ENCODE measurements at places on chromosomes 12 and 14. TPM values are rescaled to one million over a fixed set of nuclear protein-coding genes. Genes with fewer than 3 reads are reported as not detected.

DNA sequence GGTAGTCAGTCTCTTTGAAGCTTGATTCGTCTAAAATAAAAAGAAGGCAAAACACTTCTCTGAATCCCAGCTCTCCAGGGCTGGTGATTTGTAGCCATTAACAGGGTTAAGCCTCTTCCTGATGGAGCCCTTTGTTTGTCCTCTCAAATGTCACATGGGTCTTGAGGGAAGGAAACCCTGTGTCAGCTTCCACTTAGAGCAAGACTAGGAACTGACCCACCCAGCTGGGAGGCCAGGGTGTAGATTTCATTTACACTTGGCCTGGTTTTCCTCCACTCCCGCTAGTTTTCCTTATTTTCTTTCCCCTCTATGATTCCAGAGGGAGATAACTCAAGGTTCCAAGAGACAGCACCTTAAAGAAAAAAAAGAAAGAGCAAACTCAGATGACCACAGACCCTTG is 230.5 kb upstream of the EGLN3 start:
- no peak overlapping the region for H3K27ac ChIP-seq
- DNase-seq = no peak
- H3K27me3 ChIP-seq = no peaks in the 10 kb centered on the region
- no peaks in the 10 kb centered on the region for H3K4me1 ChIP-seq
- no peaks in the 10 kb centered on the region for H3K36me3 ChIP-seq

DNA sequence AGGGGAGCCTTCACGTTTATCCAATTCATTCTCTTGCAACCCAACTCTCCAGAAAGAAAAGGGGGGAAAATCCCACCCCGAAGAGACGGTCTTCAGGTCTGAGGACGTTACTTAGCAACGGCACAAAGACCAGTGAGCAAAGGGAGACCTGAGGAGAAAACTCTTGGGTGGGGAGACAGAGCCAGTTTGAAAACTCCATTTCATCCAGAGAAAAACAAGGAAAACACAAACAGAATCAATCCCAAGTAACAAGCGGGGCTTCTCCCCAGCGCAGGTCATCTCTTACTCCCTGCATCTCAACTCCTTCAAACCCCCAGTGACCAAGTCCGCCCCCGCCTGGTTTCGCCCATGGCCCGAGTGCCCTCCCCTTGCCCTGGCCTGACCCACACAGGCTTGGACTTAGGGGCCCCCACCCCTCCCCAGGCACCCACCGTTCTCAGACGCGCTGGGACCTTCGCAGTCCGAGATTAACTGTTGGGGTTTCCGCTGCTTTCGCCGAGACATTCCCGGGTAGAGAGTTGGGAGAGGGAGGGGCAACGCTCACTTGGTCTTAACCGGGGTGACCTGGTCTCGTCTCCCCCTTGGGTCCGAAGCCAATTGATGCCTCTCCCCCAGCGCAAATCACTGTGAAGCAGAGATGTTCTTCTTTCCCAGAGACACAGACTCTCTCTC is 10.4 kb upstream of the SALL2 start:
- H3K27ac ChIP-seq = no peak overlapping the region
- H3K36me3 ChIP-seq = no peaks in the 10 kb centered on the region
- peaks cover 56% of the 10 kb centered on the region for H3K27me3 ChIP-seq
- H3K4me1 ChIP-seq = no peaks in the 10 kb centered on the region
- no peak for DNase-seq

DNA sequence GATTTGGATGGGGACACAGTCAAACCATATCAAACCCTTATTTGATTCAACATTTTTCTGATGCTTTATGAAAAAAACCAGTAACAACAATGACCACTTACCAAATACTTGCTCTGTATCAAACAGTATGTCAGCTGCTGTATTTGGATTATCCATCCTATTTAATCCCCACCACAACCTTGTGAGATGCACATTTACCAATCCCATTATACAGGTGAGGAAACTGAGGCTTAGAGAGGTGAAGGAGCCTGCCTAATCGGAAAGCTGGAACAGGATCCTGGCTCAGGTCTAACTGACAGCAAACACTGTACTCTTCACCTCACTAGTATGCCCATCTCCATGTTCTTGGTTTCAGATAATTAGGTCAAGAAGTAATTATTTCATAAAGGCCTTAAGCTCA is 13.8 kb downstream of the CHST11 start:
- DNase-seq = no peak
- no peaks in the 10 kb centered on the region for H3K27me3 ChIP-seq
- H3K4me1 ChIP-seq = peaks cover 13% of the 10 kb centered on the region
- no peak overlapping the region for H3K4me3 ChIP-seq
- H3K27ac ChIP-seq = no peak overlapping the region
- no peaks in the 10 kb centered on the region for H3K36me3 ChIP-seq

Gene FIGNL2
- 0.29 TPM for total RNA-seq

DNA sequence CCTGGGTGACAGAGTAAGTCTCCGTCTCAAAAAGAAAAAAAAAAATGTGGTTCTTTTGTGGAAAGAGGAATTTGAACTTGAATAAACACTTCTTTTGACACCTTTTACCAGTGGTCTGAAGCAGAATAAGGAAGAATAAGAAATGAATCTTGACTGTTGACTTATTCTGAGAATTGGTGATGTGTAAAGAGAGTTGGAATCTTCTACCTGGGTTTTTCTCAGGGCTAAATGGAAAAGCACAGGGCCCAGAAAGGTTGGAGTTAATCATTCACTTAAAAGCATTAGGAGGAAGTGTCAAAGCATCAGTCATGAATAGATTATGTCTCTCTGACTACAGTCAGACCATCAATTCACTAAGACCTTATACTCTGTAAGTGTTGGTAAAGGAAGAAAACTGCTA is 13.9 kb downstream of the PNMA1 start:
- H3K4me3 ChIP-seq = no peak overlapping the region
- no peaks in the 10 kb centered on the region for H3K27me3 ChIP-seq
- H3K27ac ChIP-seq = no peak overlapping the region
- H3K36me3 ChIP-seq = peaks cover 8% of the 10 kb centered on the region
- DNase-seq = no peak

Gene OVCH1
- under 0.01 TPM for total RNA-seq

- peaks cover 8% of the 10 kb centered on the region for H3K4me1 ChIP-seq
- H3K27ac ChIP-seq = no peak overlapping the region
- no peak for DNase-seq
- no peak overlapping the region for H3K4me3 ChIP-seq
Measured at GRCh38 chr14:52716155-52716554, 9.2 kb downstream of the PSMC6 start.

GRCh38 chr12:71627438-71628002 is 36.1 kb downstream of the ZFC3H1 start:
- no peak overlapping the region for H3K4me3 ChIP-seq
- peaks cover 5% of the 10 kb centered on the region for H3K4me1 ChIP-seq
- H3K27me3 ChIP-seq = no peaks in the 10 kb centered on the region
- H3K36me3 ChIP-seq = peaks cover 91% of the 10 kb centered on the region
- H3K27ac ChIP-seq = no peak overlapping the region
- no peak for DNase-seq

Gene TSPAN19
- total RNA-seq = not detected

Gene NPFF
- not detected for total RNA-seq
